NCI-H2081 treated with DMSO at 0.1 percent for 48 hours (cell line): ENCODE measurements at places on chromosomes 3 and 15.
A peak's percentile ranks its signal among the peaks of the same experiment; 100 is the strongest.

DNA sequence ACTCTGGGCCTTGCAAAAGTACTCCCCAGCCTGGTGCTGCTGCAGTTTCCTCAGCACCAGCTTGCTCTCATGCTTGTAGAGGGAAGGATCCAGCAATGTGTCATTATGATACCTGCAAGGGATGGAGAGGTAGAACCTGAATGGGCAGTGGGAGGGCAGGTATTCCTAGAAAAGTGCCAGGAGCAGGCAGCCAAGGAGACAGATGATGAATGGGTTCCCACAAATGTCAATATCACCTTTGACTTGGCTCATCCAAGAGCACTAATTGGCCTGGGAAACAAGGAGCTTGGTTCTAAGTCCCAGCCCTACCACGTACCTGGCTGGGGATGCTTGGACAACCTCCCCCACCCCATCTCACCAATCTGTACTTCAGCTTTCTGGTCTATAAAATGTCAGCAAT, 9.4 kb downstream of the CILP start:
- DNase-seq: no peak

DNA sequence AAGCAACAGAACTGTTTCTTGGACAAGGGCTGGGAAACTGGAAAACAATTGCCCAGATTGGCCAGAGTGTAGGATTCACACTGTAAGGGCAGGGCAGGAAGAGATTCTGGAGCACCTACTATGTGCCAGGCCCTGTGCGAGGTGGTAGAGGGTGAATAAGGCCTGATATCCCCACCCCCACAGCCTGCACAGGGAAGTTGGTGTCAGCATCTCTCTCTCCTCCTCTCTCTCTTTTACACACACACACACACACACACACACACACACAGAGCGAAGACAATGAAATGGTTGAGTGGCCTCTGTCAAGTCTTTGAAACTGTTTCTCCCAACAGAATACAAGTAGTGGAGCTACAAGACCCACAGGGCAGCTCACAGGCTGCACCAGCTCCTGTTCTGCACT, 47.1 kb upstream of the SLCO2A1 start:
- DNase-seq: no peak

- no peak for DNase-seq
These were observed 62.6 kb downstream of the FSIP1 start for GRCh38 chr15:39720081-39720480.

GRCh38 chr3:45043728-45044299, 17.7 kb downstream of the CLEC3B start:
- no peak for DNase-seq

- DNase-seq: no peak
These were observed 325.1 kb upstream of the THBS1 start for GRCh38 chr15:39255760-39256159.

- no peak for DNase-seq
These were observed 43.2 kb upstream of the INSYN1 start for GRCh38 chr15:73796331-73796831.

- no peak for DNase-seq
These were observed 268.8 kb upstream of the TBL1XR1 start for GRCh38 chr3:177466074-177466473.

DNA sequence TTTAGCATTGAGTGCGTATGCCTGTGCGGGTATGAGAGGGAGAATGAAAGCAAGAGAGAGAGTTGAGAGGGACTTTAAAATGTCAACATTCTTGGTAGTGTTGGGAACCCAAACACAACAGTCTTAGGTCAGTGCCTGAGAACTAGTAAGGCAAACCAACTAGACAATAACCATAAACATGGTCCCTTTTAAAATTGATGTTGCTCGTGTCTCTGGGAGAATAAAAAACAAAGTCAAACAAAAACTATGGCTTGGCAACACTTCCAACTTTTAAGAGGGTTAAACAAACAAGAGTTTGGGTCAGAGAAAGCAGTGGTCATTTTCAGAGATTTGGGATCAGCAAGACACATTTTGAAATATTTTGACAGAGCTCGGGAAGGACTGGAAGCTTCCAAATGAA, 146.7 kb upstream of the THBS1 start:
- DNase-seq: no peak

GRCh38 chr3:177451864-177452830, 254.9 kb upstream of the TBL1XR1 start:
- no peak for DNase-seq

- DNase-seq: no peak
These were observed 217.0 kb downstream of the PDCD6IP start for GRCh38 chr3:34015204-34016142.

DNA sequence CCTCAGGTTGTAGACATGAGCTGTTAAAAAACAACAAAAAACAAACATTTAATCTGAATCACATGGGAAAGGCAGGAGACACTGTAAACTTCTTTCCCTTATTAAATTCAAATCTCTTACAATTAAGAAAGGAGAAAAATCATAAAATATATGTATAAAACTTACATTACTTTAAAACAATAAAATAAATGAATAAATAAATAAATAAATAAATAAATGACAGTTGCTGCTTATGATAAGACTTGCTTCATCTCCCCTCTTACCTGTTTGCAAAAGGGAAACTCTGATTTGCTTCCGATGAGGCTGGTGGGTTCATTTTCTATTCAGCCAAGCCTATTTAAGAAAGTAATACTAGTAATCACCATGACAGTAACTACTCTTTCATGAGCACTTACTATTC, 353.4 kb upstream of the TBL1XR1 start:
- no peak for DNase-seq

DNA sequence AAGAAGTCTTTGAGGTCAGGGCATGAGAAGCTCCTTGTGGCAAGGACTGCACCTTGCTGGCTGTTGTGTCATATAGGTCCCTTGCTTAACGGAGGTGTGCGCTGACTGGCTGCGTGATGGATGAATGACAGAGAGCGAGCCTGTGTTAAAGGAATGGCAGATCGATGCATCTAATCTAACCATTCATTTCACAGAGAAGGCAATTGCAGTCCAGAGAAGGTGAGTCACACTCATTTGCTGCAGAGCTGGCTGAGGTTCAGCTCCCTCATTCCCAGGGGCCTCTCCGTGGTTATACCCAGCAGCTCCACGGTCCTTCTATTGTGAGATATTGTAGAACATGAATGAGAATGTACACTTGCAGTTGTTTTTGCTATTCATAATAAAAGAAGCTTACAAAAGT, 289.3 kb downstream of the EPHB1 start:
- DNase-seq: no peak

GRCh38 chr3:127209840-127210653, 17.1 kb downstream of the PRR23E start:
- DNase-seq: no peak

- peak; percentile 60 for DNase-seq
These were observed 46.7 kb upstream of the BCHE start for GRCh38 chr3:165883863-165884478.

GRCh38 chr15:84805221-84805620, 11.9 kb upstream of the ALPK3 start:
- no peak for DNase-seq

- DNase-seq: no peak
These were observed 1.4 kb downstream of the C3orf22 start for GRCh38 chr3:126557415-126557745.

DNA sequence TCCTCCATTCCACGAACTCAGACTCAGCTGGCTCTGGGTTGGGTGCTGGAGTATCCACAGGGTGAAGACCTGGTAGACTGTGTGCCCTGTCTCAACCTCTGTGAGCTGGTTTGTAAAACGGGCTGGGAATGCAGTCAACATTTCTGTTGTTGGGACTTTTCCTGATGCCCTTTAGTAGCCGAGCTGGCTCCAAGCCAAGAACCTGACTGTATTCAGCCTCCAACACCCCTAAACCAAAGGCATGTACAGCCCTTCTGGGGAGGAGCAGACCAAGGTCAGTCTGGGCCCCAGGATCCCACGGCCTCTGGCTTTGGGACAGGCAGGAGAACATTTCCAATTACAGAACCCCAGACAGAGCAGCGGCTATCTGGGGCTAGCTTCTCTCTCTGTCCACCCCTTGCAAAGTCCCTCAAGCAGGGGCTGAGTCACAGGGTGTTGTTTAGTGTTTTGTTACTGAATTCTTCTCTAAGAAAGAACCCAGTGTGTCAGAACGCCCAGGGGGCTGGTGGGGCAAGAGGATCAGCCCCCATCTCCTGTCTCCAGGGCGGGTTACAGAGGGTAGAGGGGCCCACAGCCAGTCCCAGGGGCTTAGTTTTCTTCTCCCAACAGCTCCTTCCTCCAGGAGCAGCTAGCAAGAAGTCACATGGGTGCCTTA, 56.8 kb upstream of the SLC6A6 start:
- DNase-seq: no peak

DNA sequence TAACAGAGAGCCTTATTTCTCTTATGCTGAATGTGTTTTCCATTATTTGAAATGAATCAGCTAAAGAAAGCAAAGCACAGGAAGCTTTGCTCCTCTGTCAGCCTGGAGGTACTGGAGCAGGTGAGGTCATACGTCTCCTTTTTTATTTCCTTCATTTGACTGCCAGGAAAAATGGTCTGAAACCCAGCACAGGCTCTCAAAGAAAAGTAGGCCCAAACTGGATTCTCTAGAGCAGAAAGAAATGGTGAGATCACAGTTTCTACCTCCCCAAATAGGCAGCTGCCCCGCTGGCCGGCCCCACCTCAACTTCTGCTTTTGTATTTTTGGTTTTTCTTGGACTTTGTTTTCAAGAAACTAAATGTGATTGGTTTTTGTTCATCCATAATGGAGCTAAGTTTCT, 95.1 kb downstream of the RPL39L start:
- no peak for DNase-seq
